Activated T-cell treated with anti-CD3 and anti-CD28 coated beads, Interleukin-2, amount 50 U/mL, for 48 hours (primary cell): ENCODE measurements at places on chromosomes 6 and 20.

DNA sequence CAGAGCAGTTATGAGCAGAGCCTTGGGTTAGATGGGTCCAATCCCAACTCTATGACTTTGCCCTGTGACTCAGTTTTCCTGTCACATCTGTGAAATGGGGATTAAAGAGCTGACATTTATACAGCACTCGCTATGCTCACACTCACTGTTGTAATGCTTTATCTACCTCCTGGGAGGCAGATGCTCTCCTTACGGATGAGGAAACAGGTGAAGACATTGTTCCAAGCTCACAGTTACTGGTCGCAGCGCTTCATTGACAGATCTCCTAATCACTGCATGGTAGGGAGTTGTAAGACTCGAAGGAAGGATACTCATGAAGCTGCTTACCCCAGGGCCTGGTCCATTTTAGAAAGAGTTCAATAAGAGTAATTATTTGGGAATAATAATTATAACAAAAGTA, 2.9 kb upstream of the MYLK2 start:
- DNase-seq, result no peak

DNA sequence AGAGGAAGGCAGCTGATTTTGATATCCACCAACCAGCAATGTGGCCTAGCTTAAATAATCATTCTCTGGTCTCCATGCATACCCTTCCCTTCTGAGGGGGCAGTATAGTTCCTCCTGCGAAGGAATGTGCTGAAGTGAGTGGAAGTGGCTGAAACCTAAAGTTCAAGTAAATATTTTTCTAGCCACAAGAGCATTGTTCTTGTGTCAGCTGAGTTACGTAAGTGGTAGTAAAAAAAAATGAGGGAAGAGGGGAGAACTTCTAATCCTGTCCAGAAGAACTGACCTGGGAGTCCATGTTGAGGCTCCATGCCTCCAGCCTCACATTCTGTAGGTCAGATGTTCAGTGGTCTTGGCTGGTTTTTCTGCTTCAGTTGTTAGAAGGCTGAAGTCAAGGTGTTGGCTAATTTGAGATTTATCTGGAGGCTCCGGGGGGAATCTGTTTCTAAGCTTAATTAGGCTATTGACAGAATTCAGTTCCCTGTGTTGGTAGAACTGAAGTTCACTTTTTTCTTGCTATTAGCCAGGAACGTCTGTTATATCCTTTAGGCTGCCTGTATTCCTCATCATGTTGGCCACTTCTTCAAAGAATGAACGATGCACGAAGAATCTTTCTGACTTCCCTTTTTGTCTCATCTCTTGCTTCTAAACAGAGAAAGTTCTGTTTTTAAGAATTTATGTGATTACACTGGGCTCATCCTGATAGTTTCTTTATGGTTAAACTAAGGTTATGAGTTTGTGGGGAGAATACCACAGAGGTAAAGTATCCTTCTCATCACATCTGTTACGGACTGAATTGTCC, 207.1 kb upstream of the PRSS16 start:
- DNase-seq, result no peak

DNA sequence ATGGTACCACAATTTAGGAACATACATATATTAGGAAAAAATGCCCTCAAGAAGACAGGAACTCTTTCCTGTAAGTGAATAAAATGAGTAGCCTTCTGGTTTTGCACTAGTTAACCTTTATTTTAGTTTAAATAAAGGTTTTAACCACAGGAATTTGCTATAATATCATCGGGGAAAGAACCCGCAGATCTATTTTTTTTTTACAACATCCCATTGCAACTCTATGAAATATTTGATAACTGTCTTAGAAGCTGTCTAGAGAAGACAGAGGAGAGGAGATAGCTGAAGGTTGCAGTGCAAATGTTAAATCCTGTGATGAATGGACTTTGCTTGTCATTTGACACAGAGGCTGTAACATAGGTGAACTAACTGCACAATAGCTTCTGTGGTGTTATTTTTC, 69.5 kb downstream of the TINAG start:
- DNase-seq, result no peak

DNA sequence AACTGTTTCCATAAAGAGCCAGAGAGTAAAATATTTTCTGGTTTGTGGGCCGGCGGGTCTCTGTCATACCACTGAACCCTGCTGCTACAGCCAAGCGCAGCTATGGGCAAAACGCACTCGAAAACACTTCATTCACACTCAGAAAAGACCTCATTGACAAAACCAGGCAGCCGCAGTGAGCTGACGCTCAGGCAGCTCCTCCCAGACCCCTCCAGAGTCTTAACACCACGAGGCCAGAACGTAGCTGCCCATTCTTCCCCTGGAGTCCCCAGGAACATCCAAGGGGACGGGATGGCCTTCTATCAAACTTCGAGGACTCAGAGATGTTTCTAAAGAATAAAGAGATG, 35.6 kb upstream of the ZBP1 start:
- DNase-seq, result peak; percentile 10

GRCh38 chr20:63051911-63052310, 45.1 kb upstream of the BHLHE23 start:
- DNase-seq, result no peak

DNA sequence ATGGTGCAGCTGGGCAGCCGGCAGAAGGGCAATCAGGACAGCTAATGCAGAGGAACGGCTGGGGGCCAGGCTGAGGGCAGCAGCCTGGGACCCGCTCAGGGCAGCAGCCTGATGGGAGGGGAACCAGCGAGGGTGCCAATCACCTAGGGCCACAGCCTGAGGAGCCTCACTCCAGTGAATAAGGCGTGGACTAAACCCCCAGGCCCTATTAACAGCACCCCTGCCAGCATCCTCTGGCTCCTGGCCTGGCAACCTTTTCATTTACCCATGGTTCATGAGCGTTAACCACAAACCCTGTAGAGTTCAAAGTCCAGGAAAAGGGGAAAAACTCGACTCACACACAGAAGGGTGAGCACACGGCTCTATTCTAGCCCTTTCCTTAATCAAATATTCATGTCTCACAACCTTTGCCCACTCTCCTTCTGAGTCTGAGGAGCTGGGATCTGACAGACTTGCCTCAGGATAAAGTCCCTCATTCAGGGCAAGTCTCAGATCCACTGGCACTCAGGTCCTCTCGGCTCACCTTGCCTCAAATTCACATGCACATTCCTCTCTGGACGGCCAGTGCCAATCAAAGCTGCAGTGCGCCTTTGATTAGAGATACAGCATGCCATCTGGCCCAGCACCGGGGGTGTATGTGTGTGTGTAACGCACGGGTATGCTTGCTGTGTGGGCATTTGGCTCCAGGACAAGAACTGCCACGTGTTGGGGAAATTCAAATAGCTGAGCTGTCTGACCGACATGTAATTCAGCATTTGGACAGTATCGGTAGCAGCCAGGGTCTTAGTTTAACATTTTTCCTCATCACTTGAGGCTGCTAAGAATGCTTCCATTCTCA, 86.9 kb upstream of the TRAF3IP2 start:
- peak; percentile 14 for DNase-seq
